Liver (tissue), 10 donors: ENCODE measurements at places on chromosomes 13 and 19. TPM values are rescaled to one million over a fixed set of nuclear protein-coding genes. Genes with fewer than 3 reads are reported as not detected.

GRCh38 chr19:38837656-38838121 lies 6.1 kb upstream of the ECH1 start:
- peak overlapping the region; percentile 69 for H3K27ac ChIP-seq
- no peak overlapping the region for H3K4me3 ChIP-seq
- H3K36me3 ChIP-seq, result peaks cover 57% of the 10 kb centered on the region
- DNase-seq, result no peak
- H3K4me1 ChIP-seq, result peaks cover 71% of the 10 kb centered on the region

GRCh38 chr19:17404621-17405249 lies 695 bp downstream of the BST2 start:
- no peak for DNase-seq
- peak overlapping the region; percentile 75 for H3K4me3 ChIP-seq
- no peaks in the 10 kb centered on the region for H3K27me3 ChIP-seq
- peaks cover 2% of the 10 kb centered on the region for H3K36me3 ChIP-seq
- H3K4me1 ChIP-seq, result peaks cover 20% of the 10 kb centered on the region
- peak overlapping the region; percentile 96 for H3K27ac ChIP-seq

PIK3R2 gene
- total RNA-seq, result 37.8 TPM

PCDH9 gene
- 2.3 TPM for total RNA-seq

CCL25 gene
- total RNA-seq, result not detected

DNA sequence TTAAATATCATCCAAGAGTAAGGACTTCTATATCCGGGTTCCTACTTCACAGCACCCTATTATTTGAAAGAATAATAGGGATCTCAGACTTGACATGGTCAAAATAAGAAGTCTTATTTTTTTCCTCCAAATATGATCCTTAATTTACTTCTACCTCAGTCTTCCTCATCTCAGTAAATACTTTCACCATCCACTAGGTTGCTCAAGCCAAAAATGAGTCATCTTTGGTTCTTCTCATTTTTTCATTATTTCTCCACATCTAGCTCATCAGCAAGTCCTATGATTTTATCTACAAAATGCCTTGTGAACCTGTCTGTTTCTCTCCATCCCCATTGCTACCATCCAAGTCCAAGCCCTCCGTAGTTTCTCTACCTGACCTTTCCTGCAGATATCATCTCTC lies 121.9 kb upstream of the GJB6 start:
- H3K4me1 ChIP-seq, result no peaks in the 10 kb centered on the region
- no peak overlapping the region for H3K27ac ChIP-seq
- no peaks in the 10 kb centered on the region for H3K27me3 ChIP-seq
- no peak for DNase-seq
- H3K36me3 ChIP-seq, result no peaks in the 10 kb centered on the region

ZNF845 gene
- total RNA-seq, result 5.8 TPM
